GDM1 (cell line): ENCODE measurements at places on chromosomes 5 and 9.
A peak's percentile ranks its signal among the peaks of the same experiment; 100 is the strongest.

DNA sequence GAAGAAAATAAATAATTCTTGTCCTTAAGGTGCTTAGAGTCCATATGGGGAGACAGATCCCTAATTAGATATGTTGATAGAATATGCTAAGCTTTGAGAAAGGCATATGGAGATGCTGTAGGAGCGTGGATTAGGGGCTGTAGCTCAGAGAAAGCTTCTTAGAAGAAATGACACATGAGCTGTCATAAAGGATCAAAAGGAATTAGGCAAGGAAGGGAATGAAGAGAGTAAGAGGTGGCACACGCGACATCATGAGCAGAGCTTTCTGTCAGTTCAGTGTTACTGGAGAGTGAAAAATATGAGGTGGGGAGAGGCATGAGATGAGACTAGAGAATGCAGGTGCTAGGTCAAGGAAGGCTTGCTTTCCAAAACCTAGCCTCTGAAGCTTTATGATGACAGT lies 118.6 kb downstream of the KIAA0825 start:
- no peak for DNase-seq

- DNase-seq = peak; percentile 64
Observed at GRCh38 chr9:136075881-136076678, 19.0 kb downstream of the NACC2 start.

DNA sequence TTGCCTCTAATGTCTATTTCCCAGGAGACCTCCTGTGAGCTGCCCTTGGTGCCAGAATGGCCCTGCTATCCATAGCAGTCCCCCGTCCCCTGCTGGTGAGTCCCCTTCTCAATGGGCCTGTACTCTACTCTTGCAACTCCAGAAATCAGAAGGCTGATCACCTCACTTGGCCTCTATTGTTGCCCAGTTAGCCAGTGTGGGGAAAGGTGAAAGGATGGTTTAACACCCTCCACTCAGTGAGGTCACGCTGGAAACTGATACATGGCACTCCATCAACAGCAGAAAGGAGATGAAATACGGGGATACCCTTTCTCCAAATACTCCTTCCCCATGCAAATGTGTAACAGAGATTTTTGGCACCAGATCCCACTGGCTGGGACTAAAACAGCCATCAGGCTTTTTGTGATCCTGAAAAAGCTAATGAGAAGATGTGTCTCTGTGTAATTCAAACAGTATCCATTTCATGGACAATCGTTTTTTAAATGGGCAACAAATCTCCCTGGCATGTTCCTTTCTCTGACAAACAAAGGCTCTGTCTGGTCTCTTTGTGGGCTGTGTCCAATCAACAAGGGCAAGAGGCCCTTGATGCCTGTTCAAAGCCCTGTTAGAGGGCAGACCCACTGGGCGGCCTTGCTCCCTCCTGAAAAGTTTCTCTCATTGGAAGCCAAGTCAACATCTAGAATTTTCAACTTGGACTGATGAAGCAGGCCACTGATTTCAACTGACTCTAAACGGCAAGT lies 343.7 kb downstream of the SPOCK1 start:
- no peak for DNase-seq

- no peak for DNase-seq
Observed at GRCh38 chr5:81021951-81022687, 62.0 kb downstream of the RASGRF2 start.

DNA sequence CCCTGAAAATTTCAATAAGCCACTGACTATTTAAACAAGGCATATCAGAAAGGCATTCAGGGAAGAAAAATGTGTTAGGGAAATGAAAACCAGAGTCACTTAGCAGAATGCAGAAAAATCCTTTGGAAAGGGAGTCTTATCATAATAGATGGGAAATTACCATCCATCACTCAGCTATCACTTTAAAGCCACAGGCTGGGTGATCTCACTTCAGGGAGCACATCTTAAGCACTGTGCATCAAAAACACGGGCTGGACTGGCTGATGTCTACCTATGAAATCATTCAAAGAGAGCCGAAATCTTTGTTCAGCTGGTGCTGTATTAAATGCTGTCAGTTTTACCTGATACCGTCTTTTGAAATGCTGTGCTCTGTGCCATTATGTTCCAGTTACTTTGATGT lies 73.5 kb downstream of the C9orf57 start:
- no peak for DNase-seq

- no peak for DNase-seq
Observed at GRCh38 chr5:117551236-117551635, 976.6 kb upstream of the SEMA6A start.

DNA sequence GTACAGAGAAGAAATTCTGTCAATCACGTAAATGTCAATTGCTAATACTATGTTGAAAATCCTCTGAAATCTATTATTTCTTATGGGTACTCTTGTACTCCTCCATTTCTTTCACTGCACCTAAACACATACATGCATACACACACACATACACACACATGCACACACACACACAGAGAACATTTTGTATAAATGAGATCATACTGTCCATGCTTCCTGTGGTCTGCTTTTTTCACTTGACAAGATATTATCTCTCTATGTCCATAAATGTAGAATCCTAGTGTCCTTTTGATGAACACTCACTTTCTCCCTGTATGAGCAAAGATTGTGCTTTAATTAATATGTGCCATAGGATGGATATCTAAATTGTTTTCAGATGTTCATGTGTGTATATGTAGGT lies 32.7 kb upstream of the TLR4 start:
- no peak for DNase-seq

- peak; percentile 16 for DNase-seq
Observed at GRCh38 chr5:72018143-72018803, 89.0 kb upstream of the MAP1B start.

GRCh38 chr5:174056064-174056847 lies 10.8 kb downstream of the NSG2 start:
- DNase-seq = no peak

DNA sequence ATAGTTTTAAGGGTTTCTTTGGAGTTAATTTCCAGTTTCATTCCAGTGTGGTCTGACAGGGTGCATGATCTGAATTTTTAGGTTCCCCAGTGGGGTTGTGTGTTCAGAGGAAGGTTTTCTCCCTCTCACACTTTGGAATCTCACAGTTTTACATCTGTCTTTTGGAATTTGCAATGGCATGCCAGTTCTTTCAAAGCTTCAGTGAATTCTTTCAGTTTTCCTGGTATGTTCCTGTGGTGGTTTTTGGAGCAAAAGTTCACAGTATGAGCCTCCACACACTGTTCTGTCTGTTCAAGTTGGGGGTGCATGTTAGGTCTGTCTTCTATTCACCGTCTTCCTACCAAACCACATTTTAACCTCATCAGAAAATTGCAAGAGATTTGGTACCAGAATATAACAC lies 624.2 kb downstream of the KCTD16 start:
- no peak for DNase-seq

- no peak for DNase-seq
Observed at GRCh38 chr5:126814721-126815404, 37.9 kb downstream of the LMNB1 start.

DNA sequence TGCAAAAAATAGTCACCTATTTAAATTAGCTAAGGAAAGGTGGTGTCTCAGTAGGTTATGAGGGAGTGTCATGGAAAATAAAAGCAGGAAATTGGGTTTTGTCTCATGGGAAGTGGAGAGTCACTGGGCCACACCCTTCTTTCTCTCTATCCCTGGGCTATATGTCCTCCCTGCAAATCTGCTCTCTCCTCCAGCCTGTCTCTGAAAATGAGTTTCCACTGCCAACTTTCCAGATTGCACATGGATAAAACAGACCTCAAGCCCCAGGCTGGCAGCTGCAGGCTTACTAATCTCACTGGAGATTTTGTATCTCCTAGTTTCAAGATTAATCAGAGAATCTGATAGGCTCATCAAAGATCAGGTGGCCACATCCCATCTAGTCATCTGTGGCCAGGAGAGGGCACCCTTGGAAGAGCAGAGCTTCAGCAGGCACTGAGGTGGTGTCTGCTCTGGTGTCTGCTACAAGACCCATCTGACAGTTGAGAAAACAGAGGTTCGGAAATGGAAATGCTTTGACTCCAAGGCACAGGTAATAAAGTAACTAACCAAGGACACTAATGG lies 178.9 kb downstream of the MSX2 start:
- DNase-seq = no peak

- no peak for DNase-seq
Observed at GRCh38 chr5:23884405-23885031, 377.1 kb downstream of the PRDM9 start.

- DNase-seq = no peak
Observed at GRCh38 chr9:123678038-123678877, 251.7 kb downstream of the DENND1A start.

GRCh38 chr5:73859696-73860095 lies 233.7 kb downstream of the ARHGEF28 start:
- no peak for DNase-seq

DNA sequence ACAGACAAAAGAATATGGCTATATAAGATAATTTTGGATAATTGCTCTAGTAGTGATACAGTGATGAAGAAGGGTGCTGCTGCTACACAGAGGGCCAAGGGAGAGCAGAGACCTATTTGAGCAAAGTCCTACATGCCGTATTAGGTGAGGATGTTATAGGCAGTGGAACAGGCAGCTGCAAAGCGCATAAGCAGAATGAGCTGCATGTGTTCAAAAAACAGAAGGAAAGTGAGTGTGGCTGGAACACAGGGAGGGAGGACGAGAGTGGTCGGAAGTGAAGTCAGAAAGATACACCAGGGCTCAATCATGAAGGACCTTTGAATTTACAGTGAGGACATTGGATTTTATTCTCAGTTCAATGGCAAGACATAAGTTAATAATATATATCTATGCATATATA lies 35.4 kb downstream of the ITGA2 start:
- no peak for DNase-seq

DNA sequence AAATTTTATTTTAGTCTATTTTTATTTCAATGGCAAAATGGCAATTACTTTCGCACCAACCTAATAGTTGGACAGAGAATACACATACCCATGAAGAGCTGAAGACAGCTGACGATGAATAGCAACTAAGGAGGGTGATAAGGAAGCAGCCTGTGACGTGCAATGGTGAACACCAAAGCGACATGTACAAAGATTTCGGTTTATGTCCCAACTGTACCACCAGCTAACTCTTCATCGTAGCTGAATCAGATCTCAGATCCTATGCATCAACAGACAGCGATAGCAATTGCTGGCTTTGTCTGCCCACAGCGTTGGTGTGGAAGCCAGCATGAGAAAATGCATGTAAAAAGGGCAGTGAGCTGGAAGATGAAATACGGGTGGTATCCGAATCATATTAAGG lies 130.6 kb upstream of the ANKH start:
- no peak for DNase-seq

DNA sequence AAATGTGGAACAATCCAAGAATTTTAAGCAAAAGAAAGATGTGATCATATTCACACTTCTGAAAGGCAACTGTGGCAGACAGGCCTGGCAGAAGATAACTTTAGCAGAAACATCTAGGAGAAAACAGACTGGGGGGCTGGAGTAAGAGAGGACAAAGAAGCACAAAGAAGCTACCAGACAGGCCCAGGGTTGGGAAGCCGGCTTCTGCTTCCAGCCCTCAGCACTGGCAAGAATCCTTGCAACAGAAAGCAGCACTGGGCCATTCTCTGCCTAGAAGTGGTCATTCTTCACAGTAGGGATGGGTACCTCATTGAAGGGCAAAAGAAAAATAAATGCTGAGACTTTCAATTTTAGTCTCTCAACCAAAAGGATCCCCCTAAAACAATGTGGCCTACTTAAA lies 49.6 kb downstream of the EFNA5 start:
- no peak for DNase-seq

GRCh38 chr9:111020594-111020993 lies 17.7 kb downstream of the LPAR1 start:
- no peak for DNase-seq

DNA sequence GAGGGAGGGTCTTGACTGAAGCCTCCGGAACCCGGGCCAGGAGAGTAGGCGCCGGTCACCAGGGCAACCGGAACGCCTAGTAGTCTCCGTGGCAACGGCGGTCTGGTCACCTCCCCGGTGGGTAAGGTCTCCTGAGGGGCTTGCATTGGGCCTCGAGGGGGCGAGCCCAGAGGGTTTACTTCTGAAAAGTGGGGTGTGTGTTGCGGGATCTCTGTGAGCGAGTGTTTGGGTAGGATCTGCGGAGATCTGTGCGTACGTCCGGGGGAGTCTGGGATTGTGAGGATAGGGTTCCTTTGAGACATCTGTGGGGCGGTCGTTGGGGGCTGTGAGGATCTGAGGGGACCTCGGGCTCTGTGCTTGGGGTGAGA lies at the start of gene FAM221B:
Gene FAM221B, minus strand, starts transcription at position 17 of the 368 bp plus-strand sequence. CDS start 2,571 bp downstream, outside the sequence.
- DNase-seq = no peak
